ENCODE measurements at places on chromosomes 5 and 9. TPM values are rescaled to one million over a fixed set of nuclear protein-coding genes. Genes with fewer than 3 reads are reported as not detected.

Gene PCDHA1
- polyA plus RNA-seq = not detected

Gene ENC1
- polyA plus RNA-seq = 1.1 TPM

Gene LPAR1
- 4.5 TPM for polyA plus RNA-seq

Gene SNCB
- polyA plus RNA-seq = 0.34 TPM

Gene TMEFF1
- polyA plus RNA-seq = 0.07 TPM

Gene LVRN
- 0.79 TPM for polyA plus RNA-seq

Gene FBP1
- polyA plus RNA-seq = 0.42 TPM

Gene PCDHB10
- polyA plus RNA-seq = 0.14 TPM

Gene FAT2
- 0.03 TPM for polyA plus RNA-seq

Gene CCL28
- 0.06 TPM for polyA plus RNA-seq

Gene ADAMTS6
- polyA plus RNA-seq = 0.17 TPM

Gene GBGT1
- 2.7 TPM for polyA plus RNA-seq

Gene PCDHGA8
- 0.30 TPM for polyA plus RNA-seq

Gene ADGRV1
- 0.05 TPM for polyA plus RNA-seq

All from psoas muscle (tissue), 8 donors.